ENCODE measurements at places on chromosomes 5 and 9. TPM values are rescaled to one million over a fixed set of nuclear protein-coding genes. Genes with fewer than 3 reads are reported as not detected.

GRCh38 chr5:140055152-140055551 lies 12.1 kb upstream of the NRG2 start:
- no peaks in the 10 kb centered on the region for H3K27me3 ChIP-seq
- H3K4me3 ChIP-seq, result no peak overlapping the region
- no peak for DNase-seq

GRCh38 chr9:13427587-13427986 lies 148.1 kb upstream of the MPDZ start:
- H3K36me3 ChIP-seq, result no peaks in the 10 kb centered on the region
- no peak overlapping the region for H3K4me3 ChIP-seq
- no peaks in the 10 kb centered on the region for H3K27me3 ChIP-seq
- H3K27ac ChIP-seq, result no peak overlapping the region
- peaks cover 23% of the 10 kb centered on the region for H3K4me1 ChIP-seq

DNA sequence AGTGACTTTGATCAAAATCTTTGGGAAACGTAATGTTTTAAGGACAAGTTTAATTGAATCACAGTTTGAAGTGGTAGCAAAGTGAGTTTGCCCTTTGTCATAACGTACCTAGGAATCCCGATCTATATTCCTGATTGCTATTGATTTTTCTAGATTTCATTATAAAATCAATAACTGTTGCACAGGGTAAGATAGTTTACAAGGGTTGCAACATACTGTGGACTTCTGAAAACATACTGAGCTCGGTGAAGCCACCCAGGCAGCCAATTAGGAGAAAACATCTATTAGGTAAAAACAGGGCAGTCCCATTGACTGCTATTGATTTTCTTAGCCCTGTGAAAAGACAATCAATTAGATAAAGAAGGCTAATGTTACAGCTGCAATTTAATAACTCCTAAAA lies 659.9 kb downstream of the ISL1 start:
- H3K27me3 ChIP-seq, result no peaks in the 10 kb centered on the region
- DNase-seq, result no peak
- no peaks in the 10 kb centered on the region for H3K4me1 ChIP-seq
- H3K36me3 ChIP-seq, result no peaks in the 10 kb centered on the region
- no peak overlapping the region for H3K27ac ChIP-seq

- H3K4me3 ChIP-seq, result no peak overlapping the region
- no peaks in the 10 kb centered on the region for H3K4me1 ChIP-seq
- H3K27me3 ChIP-seq, result no peaks in the 10 kb centered on the region
- H3K36me3 ChIP-seq, result no peaks in the 10 kb centered on the region
Observed at GRCh38 chr9:115766370-115766955, 387.1 kb upstream of the PAPPA start.

DNA sequence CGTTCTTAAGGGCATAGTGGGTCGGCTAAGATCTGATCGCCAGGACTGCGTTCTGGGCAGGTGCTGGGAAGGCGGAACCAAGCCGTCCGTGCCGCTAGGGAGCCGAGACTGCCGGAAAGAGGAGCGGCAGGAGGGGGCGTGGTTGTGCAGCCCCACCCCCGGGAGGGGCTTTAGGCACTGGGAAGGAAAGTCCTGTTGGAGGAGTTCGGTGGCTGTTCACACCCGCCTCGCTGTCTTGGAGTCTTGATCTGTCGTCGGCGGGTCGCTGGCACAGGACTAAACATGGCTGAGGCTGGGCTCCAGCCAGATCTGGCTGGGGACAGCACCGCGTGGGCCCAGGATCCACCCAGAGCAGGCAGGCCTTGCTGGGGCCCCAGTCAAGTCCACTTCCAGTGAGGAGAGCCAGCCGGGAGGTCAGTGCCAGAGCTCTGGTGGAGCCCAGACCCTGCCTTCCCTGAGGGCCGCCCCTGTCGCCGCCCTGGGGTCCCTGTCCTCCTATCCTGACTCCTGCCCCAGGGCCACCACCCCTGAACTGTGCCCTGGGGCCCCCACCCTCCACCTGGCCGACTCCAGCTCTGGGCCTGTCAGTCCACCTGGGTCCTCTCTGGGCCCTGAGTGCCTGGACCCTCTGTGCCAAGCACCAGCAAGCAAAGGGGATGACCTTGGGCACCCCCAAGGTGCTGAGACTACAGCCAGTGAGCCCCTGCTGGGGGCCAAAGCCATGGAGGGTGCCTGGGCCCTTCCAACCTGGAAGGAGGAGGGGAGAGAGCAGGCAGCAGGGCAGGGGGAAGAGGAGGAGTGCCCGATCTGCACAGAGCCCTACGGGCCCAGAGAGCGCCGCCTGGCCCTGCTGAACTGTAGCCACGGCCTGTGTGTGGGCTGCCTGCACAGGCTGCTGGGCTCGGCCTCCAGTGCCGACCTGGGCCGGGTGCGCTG lies 4.5 kb downstream of the RNF208 start:
- H3K4me3 ChIP-seq, result no peak overlapping the region
- DNase-seq, result peak; percentile 87

DNA sequence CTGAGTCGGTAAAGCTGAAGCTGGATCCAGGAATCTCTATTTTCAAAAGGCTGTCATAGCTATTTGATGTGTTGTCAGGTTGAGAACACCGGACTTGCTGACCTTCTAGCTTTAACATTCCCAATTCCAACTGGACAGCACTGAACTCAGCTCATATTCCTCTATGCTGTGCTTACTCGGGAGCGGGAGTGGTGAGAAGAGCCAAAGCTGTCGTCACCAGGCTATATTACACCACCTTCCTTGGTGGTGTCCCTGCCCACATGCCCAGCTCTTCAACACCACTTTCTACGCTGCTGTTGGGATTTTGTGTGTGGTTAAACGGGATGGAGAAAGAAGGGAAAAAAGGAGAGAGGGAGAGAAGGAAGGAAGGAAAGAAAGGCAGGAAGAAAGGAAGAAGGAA lies 653.6 kb downstream of the RAB3C start:
- no peak overlapping the region for H3K27ac ChIP-seq
- H3K4me3 ChIP-seq, result no peak overlapping the region
- DNase-seq, result no peak

GRCh38 chr9:110890416-110890815 lies 147.9 kb downstream of the LPAR1 start:
- H3K27ac ChIP-seq, result no peak overlapping the region
- H3K36me3 ChIP-seq, result no peaks in the 10 kb centered on the region
- DNase-seq, result no peak
- no peaks in the 10 kb centered on the region for H3K4me1 ChIP-seq
- H3K27me3 ChIP-seq, result no peaks in the 10 kb centered on the region

DNA sequence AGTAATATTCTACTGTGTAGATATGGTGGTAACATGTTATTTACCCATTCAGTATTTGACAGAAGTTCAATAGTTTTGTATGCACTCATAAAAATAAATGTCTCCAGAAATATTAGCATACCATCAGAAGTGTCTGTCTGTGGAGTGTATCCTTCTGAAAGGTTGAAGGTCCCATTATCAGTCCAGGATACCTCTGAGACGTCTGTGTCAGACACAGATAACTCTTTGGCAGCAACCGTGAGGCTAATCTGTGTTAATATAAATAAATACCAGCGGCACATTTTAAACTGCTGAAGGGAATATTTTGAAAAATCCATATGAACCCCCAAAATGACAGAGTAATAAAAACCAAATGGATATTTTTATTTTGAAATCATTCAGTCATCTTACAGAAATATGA lies 11.9 kb upstream of the ZNF622 start:
- no peak for DNase-seq
- no peaks in the 10 kb centered on the region for H3K4me1 ChIP-seq
- H3K4me3 ChIP-seq, result no peak overlapping the region
- H3K36me3 ChIP-seq, result no peaks in the 10 kb centered on the region
- H3K27ac ChIP-seq, result no peak overlapping the region
- H3K27me3 ChIP-seq, result no peaks in the 10 kb centered on the region

DNA sequence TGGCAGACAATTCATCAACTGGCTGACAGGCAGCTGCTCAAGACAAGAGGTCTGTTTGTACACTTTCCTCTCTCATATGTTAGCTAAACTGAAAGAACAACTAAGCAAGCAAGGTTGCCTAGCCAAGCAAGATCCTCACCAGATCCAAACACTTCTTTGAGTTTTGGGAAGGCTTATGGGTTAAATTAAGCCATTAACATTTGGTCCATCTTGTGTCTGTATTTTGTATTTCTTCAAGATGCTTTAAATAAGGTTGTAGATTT lies 170.4 kb upstream of the RAI14 start:
- H3K4me1 ChIP-seq, result peaks cover 8% of the 10 kb centered on the region
- no peaks in the 10 kb centered on the region for H3K36me3 ChIP-seq
- H3K27ac ChIP-seq, result no peak overlapping the region
- no peak for DNase-seq

- no peak overlapping the region for H3K27ac ChIP-seq
- 0 out of 2 replicates have a peak overlapping the region, but pooled peaks have one; percentile 79 for H3K4me3 ChIP-seq
- peaks cover 16% of the 10 kb centered on the region for H3K27me3 ChIP-seq
- no peak for DNase-seq
- no peaks in the 10 kb centered on the region for H3K36me3 ChIP-seq
- no peaks in the 10 kb centered on the region for H3K4me1 ChIP-seq
Observed at GRCh38 chr9:127753622-127754021, 18.5 kb upstream of the TOR2A start.

DNA sequence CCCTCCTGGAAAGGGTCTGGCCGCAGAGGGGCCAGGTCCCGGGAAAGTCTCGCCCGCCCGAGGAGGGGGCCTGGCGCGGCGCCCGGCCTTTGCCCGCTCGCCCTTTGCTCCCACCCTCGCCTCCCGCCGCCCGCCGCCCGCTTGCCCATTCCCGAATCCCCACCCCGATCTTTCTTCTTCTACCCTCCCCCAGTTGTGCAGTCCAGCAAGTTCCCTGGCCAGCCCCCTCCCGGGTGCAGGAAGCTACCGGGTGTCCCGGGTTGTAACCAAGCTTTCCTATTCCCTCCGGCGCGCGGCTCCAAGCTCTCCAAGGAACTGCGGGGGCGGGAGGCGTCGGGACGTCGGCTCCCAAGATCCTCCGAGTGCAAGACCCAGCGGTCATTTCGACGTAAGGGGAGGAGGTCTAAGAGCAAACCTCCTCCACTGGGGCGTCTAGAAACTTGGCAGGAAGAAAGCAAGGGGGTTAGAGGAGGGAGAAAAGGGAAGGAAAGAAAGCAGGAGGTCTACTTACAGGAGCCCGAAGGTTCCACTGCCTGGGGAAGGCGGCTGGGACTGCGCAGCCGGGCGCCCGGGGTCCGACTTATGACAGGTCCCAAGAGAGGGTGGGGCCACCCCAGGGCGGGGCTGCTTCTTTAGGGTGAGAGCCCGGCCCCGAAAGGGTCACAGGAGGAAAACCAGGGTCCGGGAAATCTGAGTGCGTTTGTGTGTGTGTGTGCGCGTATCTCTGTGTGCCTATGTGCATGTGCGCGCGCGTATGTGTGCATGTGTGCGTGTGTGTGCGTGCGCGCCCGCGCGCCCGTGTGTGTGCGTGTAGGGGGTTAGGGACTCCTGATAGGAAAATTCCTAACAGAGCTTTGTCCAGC lies at the start of gene PTGR1:
Gene PTGR1, minus strand, starts transcription at position 556 of the 863 bp plus-strand sequence. CDS start 2,225 bp downstream, outside the sequence.
- peaks cover 7% of the 10 kb centered on the region for H3K27me3 ChIP-seq
- no peak within 1 kb of the TSS for H3K27ac ChIP-seq
- no peaks in the 10 kb centered on the region for H3K4me1 ChIP-seq
- peak within 1 kb of the TSS; percentile 99 for H3K4me3 ChIP-seq
- no peaks in the 10 kb centered on the region for H3K36me3 ChIP-seq
- peak; percentile 29 for DNase-seq

DNA sequence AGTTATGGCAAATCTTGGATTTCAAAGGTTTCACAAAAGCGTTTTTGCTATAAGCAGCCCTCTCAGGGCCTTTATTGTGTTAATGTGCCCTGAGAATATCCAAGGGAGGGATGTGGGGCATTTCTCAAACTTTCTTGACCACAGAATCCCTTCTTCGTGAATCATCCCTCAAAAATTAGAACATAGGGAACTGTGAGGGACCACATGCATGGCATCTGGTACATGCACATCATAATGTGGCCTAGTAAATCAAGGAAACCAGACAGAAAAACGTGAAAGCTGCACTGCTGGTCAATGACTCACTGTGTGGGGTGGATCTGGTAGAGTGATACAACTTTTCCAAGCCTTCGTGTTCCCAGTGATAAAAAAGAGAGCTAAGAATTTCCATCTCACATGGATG lies 22.4 kb downstream of the DDX31 start:
- no peaks in the 10 kb centered on the region for H3K4me1 ChIP-seq
- H3K36me3 ChIP-seq, result peaks cover 58% of the 10 kb centered on the region
- H3K27ac ChIP-seq, result no peak overlapping the region
- DNase-seq, result no peak

GRCh38 chr5:91212714-91213092 lies 170.4 kb downstream of the ARRDC3 start:
- no peaks in the 10 kb centered on the region for H3K4me1 ChIP-seq
- H3K27ac ChIP-seq, result no peak overlapping the region
- no peak for DNase-seq
- no peaks in the 10 kb centered on the region for H3K27me3 ChIP-seq
- no peak overlapping the region for H3K4me3 ChIP-seq

DNA sequence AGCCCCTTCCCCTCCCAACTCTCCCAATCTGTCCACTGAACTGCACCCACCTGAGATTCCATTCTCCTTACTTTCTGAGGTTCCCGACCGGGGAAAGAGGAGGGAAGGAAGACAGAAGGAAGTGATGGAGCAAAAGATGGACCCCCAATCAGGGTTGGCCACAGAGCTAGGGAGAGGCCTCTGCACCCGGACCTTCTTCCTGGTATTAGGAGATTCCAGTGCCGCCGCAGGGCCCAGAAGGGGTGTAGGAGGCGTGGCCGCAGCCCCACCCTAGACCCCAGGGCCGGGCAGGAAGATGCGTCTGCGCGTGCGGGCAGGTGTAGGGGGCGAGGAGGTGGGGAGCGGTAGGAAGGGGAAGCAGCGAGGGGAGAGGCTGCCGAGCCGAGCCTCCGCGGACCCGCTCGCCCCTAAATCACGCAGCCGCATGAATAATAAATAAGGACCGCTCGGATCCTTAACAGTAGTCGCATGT lies 104.2 kb upstream of the MVB12B start:
- no peak overlapping the region for H3K27ac ChIP-seq
- no peaks in the 10 kb centered on the region for H3K4me1 ChIP-seq
- DNase-seq, result no peak
- peaks cover 21% of the 10 kb centered on the region for H3K27me3 ChIP-seq

GRCh38 chr5:96816411-96816939 lies 8.7 kb upstream of the ERAP1 start:
- no peak for DNase-seq
- H3K27me3 ChIP-seq, result no peaks in the 10 kb centered on the region
- H3K27ac ChIP-seq, result no peak overlapping the region
- no peak overlapping the region for H3K4me3 ChIP-seq
- no peaks in the 10 kb centered on the region for H3K36me3 ChIP-seq

DNA sequence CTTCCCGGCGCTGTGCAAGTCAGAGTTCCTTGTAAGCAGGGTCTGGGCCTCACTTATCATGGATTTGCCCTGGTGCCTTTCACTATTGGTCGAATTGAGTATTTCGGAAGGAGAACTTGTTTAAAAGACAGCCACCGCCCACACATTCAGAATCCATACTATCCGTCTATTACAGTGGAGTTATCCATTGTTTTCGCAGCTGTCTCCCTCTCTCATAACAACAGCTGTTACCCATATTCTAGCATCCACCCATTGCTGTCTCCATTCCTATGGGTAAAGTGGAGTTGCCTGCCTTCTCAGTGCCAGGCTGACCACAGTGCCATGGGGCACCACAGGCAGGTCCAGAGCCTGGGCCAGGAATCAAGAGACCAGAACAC lies 20.2 kb downstream of the FAXDC2 start:
- H3K36me3 ChIP-seq, result peaks cover 7% of the 10 kb centered on the region
- no peak for DNase-seq
- H3K27me3 ChIP-seq, result no peaks in the 10 kb centered on the region
- no peak overlapping the region for H3K4me3 ChIP-seq
- H3K4me1 ChIP-seq, result no peaks in the 10 kb centered on the region
- no peak overlapping the region for H3K27ac ChIP-seq

The CTNNAL1 gene
- total RNA-seq, result 62.8 TPM

The C5orf58 gene
- total RNA-seq, result 1.6 TPM

The SLC25A48 gene
- total RNA-seq, result 1.8 TPM

The ZNF462 gene
- 163 TPM for total RNA-seq

The TMEM174 gene
- total RNA-seq, result not detected

The PTPRD gene
- 73.6 TPM for total RNA-seq

The SPINK13 gene
- not detected for total RNA-seq

The MYO10 gene
- 107 TPM for total RNA-seq

Data from H1 (cell line).